ENCODE measurements at places on chromosomes 2 and 18.

DNA sequence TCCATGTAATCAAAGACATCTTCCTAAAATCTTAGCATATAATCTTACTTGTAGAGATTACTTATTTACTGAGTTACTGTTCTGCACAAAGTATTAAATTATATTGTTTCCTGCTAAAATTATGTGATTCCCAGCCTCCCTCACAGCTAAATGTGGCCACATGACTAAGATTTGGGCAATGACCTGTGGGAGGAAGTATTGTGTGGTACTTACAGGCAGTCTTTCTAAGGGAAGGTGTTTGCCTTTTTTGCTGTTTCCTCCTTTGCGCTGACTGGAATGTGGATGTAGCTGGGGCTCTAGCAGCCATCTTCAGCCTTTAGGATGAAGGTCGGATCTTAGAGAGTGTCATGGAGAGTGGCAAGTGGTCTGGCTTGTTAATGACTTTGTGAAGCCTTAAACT, 146.3 kb upstream of the APCDD1 start:
- no peak for DNase-seq

DNA sequence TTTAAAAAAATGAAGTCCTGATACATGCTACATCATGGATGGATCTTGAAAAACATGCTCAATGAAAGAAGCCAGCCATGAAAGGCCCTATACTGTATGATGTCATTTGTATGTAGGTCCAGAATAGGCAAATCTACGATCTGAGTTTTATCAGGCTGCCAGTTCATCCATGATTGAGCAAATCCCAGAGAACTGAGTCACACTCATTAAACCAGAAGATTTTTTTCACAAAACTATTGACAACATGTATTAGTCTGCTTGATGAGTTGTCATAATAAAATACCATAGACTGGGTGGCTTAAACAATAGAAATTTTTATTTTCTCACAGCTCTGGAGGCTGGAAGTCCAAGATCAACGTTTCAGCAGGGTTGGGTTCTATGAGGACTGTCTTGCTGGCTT, 130.7 kb downstream of the MREG start:
- no peak for DNase-seq

GRCh38 chr2:183666031-183666430, 541.8 kb downstream of the NUP35 start:
- DNase-seq = no peak

DNA sequence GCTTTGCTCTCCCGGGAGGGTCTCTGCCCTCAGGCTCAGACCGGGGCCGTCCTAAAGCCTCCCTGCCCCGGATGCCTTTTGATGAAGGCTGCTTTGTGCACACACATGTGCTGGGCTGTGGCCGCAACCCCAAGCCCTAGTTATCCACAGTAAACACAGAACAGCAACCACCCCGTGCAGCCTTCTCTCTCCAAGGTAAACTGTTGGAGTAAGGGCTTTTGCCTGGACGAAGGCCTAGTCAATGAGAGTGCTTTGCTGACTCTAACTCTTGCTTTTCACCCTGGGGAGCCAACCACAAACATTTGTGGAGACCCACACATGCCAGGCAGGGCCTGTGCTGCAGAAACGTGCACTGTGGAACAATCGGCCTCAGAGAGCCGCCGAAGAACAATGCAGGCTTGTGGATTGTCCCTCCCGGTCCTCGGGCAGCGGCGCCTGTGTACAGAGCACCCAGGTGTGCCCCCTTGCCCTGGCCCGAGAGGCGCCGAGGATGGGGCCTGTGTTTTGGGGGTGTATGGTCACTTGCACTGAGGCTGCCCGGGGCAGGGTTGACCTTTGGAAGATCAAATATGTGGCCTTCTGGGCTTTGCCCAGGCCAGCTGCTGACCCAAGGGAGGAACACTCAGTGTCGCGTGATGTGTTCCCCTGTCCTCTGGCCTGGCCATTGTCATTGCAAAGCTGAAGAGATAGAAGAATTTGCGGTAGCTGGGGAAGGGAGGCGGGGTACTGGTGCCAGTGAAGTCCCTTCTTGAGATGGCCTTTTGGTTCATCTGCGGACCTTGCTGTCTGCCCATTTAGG, 37.0 kb downstream of the CTIF start:
- DNase-seq = no peak

GRCh38 chr2:236682651-236683422, 113.2 kb downstream of the ACKR3 start:
- no peak for DNase-seq

- DNase-seq = no peak
Observed at GRCh38 chr2:17429130-17429529, 89.1 kb downstream of the RAD51AP2 start.

GRCh38 chr18:62987055-62987830, 271.9 kb downstream of the PHLPP1 start:
- DNase-seq = no peak

GRCh38 chr2:85838641-85839040, 50.1 kb downstream of the ST3GAL5 start:
- DNase-seq = no peak

DNA sequence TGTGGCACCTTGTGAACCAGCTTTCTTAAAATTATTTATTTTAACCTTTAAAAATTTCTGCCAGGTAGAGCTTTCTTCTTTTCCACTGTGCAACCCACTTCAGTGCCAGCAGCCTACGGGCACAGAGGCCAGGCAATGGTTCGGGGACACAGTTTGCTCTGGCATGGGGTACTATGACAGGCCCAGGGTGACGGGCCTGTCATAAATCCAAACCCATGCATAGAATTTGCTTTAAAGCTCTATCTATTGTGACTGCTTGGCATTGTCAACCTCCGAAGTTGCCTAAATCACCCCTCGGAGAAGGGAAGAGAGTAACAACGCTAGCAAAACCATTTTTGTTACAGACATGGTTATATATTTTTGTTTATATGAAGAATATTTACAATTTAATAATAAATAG, 1.5 kb downstream of the ODC1 start:
- no peak for DNase-seq

DNA sequence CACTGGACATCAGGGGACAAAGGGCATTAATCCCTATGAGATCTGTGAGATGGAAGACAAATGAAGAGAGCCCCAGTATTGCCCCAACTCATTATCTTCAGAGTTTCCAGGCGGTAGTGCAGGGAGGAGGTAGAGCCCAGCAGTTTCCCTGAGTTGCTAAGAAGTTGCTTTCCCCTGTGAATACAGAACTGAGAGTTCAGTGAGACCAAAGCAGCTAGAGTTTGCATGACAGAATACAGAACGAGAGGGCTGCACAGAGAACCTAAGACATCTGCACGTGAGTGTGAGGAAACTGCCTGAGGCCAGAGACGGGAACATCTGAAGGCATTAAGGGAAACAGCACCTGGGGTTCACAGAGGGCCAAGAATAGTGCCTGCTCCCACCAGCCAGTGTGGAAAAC, 18.1 kb upstream of the PGAP1 start:
- DNase-seq = no peak

GRCh38 chr2:185628985-185629384, 109.6 kb upstream of the FSIP2 start:
- DNase-seq = no peak

DNA sequence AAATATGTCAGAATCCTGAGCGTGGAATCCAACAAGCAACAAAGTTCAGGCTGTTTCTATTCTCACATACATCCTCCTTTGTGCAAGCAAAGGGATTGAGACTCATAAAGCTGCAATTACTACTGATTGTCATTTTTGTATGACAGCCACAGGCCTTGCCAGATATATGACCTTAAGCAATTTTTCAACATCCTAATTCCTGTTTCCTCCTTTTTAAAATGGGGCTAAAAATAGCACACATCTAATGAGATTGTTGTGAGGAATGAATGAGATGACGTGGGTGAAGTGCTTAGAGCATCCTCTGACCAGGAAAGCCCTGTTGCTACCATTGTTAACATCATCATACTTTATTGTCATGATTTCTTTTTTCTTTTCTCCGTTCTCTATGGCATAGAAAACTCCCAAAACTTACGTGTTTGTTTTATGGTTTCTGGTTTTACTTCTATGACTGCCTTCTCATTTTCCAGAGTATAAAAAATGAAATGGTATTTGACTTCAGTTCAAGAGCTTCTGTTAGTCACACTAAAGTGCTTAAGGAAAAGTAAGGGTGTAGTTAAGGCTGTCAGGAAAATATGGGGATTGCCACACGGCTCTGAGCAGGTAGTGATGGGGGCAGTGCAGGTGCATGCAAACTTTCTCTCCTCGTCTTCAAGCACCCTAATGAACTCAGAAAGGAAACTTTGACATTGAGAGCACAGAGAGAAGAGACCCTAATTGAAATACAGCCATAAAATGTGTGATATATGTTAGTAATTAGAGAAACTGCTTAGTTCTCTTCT, 590.6 kb upstream of the NETO1 start:
- DNase-seq = no peak

GRCh38 chr18:9779630-9780029, 71.5 kb downstream of the RAB31 start:
- no peak for DNase-seq

GRCh38 chr2:29786361-29786760, 135.0 kb downstream of the ALK start:
- DNase-seq = no peak

DNA sequence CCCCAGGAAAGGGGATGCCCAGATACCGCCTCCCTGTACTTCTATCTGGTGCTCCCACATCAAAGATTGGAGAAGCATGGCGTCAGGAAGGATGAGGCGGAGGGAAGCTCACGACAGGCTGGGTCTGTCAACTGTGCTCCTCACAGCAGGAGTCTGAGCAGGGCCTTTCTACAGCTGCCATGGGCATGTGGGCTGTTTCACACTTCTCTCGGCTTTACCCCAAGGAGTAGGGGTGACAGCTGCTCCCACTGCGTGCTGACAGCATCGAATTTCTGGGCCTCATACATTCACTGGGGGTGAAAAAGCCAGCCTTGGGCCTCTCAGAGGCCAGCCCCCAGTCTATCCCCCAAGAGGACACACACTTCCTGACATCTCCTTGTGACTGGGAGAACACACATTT, 21.1 kb downstream of the NEURL3 start:
- no peak for DNase-seq

DNA sequence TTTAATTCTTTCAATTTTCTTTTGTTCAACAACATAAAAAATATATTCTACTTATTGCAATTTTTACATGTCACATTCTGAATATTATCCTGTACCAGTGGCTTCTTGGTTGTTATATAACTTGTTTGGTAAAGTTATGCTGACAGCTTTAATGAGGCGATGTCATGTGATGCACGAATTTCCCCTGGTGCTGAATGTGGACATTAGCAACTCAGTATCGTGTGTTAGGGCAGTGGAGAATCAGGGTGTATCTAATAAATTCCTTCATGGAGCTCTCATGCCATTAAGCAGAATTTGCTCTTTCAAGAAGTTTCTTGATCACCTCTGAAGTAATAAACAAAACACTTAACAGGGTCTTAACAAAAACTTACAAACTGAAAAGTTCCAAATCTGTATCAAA, 99.6 kb upstream of the DNMT3A start:
- DNase-seq = no peak

DNA sequence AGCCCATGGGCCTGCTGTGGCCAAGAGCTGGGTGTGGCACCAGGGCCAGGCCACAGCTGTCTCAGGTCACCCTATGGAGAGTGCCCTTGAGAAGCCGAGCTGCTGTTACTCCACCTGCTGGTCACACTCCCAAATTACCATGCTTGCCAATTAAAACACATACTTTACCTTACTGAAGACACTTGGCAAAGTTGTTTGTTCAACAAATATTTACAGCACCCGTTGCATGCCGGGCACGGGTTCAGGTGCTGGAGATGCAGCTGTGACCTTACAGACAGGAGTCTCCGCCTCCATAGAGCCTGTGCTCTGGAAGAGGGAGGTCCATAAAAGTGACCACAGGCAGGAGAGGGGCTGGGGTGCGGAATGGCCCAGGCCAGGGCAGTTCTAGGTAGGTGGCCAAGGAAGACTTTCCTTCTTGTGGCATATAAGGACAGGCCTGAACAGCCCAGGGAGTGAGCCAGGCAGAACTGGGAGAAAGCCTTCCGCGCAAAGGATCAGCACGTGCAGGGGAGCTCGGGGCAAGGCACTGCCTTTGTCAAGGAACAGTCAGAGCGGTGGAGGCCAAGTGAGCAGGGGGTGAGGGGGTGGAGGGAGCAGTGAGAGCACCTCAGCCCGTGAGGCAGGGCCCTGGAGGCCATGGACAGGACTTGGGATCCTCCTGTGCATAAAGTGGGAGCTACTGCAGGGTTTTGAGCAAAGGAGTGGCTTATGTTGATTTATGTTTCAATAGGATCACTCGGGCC, 23.6 kb upstream of the RBM44 start:
- peak; percentile 10 for DNase-seq

DNA sequence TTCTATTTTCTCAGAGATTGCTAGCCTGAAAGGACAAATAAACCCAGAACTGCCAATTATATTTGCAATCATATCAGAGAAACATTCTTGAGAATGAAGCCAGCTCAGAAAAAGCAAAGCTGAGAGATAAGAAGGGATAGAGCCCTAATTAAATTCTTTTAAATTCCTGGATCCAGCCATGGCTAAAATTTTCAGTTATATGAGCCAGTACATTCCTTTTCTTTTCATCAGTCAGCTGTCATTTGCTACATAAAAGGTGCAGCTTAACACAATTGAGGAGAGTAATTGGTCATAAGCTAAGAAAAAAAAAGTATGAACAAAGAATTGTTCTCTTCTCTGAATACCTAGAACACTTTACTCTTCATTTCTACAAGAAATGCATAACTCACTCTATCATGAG, 303.5 kb upstream of the FIGN start:
- DNase-seq = no peak

DNA sequence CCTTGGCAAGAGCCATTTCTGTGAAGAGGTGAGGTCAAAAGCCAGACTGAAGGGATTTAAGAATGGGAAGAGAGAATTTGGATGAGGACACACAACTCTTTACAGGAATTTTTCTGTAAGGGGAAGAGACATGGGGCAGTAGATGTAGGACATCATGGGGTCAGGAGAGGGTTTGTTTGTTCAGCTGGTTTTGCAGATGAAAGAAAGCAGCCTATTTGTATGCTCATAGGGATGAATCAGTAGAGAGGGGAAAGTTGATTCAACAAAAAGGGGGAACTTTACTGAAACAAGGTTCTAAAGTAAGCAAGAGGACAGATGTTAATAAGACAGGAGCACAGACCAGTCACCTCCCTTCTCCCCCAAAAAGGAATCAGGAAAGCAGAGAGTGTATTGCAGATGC, 11.2 kb downstream of the SCG2 start:
- DNase-seq = no peak

DNA sequence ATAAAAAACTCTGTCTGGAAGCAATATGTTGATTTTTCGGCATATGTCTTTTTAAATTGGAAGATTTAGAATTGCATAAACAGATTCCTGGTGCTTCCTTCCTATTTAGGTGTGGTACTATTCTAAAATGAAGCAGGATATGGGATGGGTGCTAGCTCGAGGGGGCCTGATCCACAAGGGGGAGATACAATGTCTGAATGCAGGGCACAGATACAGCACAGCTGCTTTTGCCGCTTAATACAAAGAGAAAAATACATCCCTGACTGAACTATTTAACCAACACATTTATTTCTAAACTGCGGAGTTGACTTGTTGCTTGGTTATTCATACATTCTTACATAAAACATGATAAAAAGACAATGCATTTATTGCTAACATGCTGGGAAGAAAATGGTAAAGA, 169.1 kb downstream of the TMEFF2 start:
- no peak for DNase-seq

- DNase-seq = no peak
Observed at GRCh38 chr2:24909555-24910177, 10.4 kb downstream of the ADCY3 start.
